K562 (cell line): ENCODE measurements at places on chromosomes 2 and 18.

DNA sequence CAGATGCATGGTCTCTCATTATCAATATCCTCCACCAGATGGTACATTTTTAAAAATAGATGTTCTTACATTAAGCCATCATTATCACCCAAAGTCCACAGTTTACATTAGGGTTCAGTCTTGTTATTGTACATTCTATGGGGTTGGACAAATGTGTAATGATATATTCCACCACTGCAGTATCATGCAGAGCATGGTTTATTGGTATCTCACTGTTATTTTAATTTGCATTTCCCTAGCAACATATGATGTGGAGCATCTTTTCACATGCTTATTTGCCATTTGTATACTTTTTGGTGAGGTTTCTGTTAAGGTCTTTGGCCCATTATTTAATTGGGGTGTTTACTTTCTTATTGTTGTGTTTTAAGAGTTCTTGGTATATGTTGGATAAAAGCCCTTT lies 95.7 kb downstream of the PTH2R start:
- DNase-seq, result no peak

DNA sequence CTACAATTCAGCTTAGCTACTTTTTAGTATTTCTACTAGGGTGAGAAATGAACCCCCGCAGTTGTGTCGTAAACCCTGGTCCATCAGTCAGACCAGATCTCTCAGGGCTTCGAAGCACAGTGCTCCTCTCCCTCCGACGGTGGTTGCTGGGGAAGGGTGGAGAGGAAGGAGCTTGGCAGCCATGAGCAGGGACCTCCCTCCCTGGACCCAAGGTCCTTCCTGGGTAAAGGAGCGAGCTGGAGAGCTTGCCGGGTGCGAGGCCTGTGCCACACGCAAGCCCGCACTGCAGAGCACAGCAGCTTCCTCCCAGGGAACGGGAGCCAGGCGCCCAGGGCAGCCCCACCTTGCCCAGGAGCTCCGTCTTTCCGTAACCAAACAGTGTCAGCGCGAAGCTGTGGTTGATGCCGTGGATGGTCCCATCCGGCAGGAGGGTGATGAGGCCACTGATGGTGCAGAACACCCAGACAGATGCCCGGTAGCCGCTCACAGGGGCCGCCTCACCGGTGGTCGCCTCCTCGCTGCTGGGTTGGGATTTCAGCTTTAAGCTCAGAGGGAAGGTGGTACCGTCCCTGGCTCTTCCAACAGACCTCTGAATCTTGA lies 12.5 kb downstream of the PASK start:
- no peak for DNase-seq

DNA sequence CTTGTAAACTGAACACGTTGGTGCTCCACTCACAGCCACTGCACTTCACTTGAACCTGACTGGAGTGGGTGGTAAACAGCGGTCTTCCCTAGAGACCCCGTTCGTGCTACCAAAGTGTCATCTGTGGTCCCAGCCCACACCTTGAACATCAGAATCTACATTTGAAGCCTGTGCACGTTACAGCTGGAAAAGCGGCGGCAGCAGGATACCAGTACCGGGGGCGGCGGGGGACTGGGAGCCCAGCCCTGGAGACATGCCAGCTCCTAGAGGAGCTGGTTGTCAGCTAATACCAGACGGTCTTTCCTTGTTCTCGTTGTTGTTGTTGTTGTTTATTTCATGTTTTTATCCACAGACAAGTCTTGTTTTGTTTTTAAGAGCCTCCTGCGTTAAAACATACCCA lies 156.7 kb downstream of the WDSUB1 start:
- DNase-seq, result no peak

GRCh38 chr2:196328088-196328680 lies 156.8 kb upstream of the STK17B start:
- peak; percentile 21 for DNase-seq

DNA sequence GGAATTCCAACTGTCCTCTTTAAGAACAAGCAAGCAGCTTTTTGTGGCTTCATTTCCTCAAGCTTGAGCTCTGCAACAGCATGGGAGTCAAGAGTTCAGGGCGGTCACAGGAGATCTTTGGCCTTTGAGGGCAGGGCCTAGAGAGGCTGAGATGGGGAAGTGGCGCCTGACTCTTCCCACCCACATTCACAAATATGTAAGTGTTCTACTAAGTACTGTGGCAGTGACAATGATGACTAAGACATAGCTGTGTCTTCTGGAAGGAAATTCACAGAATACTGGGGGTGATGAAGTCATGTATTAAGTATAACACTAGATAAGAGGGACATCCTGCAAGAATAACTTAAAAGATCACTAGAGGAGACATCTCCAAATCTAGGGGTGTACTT lies 15.0 kb downstream of the RND3 start:
- no peak for DNase-seq

DNA sequence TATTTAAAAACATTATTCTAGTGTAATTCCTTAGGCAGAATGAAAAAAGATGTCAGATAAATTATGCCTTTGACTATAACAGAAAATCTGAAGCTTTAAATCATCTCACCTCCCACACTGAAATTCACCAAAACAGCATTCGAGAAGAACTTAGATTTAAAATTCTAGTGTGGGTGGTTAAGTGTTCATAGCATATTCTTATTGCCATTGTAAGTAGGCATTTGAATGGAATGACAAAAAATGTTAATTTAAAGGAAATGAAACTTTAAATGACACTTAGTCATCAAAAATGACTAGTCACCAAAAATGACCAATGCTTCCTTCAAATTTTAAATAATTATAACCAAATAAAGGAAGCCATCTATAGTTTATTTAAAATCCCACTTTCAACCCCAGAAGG lies 7.0 kb upstream of the ZNF407 start:
- no peak for DNase-seq

DNA sequence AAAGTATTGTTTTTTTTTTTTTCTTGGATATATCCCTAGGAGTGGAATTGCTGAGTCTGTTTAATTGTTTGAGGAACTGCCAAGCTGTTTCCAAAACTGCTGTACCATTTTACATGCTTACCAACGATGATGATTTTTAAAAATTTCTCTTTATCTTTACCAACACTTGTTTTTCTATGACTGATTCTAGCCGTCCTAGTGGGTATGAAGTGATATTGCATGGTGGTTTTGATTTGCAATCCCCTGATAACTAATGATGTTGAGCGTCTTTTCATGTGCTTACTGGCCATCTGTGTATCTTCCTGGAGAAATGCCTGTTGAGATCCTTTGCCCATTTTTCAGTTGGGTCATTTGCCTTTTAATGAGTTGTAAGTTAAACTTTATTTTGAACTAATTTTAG lies 8.8 kb upstream of the AOX1 start:
- DNase-seq, result no peak

DNA sequence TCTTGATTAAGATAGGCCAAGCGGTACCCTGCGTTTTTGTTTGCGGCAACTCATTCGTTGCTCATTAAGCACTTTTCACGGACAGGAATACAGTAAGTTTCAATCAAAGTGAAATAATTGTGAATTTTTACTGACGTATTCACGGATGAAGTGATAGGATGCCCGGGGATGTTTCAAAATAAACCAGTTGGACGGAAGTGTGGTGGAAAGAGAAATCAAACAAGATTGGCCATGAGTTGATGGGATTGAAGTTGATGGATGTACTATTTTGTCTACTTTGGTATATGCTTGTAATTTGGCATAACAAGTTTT lies 481 bp downstream of the TMEM177 start:
- DNase-seq, result no peak

DNA sequence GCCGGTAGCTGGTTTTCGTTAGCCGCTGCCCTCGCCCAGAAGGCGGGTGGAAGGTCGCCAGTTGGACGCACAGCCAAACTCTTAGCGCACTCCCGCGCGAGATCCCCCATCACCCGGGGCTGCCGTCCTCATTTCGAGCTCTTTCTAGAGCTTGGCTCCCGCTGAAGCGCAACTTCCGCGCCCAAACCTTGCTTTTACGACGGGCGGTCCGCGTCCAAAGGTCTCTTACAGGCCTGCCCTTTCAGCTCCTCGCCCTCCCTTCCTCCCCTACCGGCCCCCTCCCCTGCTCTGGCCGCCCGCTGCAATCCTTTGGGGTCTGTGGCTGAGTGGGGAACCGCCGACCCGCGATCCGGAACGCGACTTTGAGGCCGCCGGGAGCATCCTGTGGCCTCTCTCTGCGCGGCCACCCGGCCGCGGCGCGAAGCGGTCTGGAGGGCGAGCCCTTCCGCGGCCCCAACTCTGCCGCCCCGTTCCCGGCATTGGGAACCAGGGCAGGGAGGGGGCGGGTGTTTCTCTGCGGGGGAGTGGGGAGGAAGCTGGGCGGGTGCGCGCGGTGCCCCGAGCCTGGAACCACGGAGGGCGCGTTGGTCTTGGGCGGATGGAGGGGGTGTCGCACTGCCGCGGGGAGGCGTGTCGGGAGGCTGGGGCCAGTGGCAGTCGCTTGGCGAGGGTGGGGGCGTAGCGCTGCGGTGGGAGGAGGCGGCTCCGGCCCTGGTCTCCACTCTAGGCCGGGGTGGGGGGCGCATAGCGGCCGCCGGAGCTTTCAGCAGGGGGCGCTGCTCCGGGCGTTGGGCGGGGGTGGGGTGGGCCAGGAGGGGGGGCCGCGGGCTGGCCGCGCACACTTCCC lies at the start of gene GDF7:
TSS of gene GDF7 (plus strand) at position 841 of the 847 bp plus-strand sequence. CDS start 96 bp downstream, outside the sequence.
- DNase-seq, result no peak

DNA sequence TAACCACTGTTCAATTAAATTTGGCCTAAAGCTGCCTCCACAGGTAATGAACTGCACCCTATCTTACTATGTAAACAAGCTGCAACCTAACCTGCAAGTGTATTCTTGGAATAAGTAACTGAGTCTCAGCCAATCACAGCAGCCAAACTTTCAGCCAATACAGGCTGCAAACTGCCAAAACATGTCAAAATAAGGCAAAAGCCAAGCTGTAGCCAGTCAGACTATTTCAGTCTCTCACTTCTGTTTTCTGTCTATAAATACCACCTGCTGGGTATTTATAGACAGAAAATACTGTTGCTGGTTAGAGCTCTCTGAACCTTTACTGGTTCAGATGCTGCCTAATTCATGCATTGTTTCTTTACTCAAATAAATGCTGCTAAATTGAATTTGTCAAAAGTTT lies 14.3 kb downstream of the C2orf76 start:
- no peak for DNase-seq

- no peak for DNase-seq
Measured at GRCh38 chr18:9196568-9196967, 60.0 kb downstream of the ANKRD12 start.

DNA sequence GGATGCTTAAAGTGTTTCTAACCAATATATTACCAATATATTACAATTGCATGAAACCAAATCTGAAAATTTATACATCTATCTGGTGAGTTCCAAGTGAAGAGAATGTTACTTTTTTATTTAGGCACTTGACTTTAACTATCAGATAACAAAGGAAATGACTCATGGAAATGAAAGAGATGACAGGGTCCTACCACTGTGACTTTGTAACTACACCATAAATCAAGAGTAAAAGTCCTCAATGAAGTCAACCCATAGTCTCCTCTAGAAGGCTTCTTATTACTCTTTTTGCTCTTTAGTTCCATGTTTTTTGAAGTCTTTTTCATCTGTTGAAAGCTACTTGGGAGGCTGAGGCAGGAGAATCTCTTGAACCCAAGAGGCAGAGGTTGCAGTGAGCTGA lies 545.0 kb upstream of the PIK3C3 start:
- DNase-seq, result no peak

DNA sequence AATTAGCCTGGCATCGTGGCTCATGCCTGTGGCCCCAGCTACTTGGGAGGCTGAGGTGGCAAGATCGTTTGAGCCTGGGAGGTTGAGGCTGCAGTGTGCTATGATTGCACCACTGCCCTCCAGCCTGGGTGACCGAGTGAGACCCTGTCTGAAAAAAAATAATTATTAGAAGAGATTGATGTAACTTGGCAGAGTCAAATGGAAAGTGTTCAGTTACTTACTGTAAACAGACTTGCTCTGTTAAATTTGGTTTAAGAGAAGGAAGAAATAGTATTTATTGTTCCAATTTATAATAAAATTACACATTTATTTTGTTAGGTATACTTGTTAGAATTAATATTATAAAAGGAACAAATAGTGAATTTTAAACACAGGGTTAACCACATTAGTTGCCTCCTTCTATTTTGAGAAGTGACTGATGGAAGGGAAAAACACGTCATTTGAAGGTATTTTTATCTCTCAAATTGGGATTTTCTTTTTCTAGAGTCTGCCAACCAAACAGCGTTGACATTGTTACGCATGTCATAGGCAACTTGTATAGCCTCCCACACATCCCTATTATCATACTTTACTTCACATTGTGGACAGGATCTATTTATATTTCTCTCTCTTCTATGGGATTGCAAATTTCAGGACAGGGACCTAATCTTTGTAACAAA lies 118.8 kb upstream of the B3GNT2 start:
- no peak for DNase-seq

DNA sequence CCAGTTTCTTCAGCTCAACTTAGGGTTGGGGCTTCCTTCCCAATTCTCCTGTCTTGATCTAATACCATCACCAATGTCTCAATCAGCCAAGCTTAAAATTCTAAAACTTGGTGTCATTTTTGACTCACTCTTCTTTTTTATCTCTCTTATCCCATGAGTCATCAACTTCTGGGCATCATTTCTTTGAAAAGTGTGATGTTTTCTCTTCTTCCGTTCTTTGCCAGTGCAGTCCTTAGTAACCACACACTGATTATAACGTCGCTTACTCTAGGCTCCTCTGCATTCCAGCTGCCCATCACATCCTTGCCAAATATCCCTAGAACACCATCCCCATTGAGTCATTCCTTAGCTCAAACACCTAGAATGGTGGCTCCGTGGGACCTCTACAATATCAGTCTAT lies 27.4 kb upstream of the MRO start:
- DNase-seq, result no peak

- no peak for DNase-seq
Measured at GRCh38 chr2:197707316-197708213, 2.4 kb downstream of the MARS2 start.

DNA sequence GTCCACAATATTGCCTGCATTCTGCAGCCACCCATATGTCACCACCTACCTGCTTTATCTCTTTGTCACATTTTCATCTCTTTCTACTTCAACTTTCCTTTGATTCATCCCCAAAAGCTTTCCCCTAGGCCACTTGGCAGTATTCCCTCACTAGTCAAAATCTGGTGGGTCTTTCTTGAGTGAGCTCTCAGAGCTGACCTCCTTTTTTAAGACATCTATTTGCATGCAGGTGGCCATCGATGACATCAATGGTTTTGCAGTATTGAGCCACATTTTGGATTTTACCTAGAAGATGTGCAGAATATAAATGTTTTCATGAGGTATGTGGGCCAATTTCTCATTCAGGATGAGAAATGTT lies 133.4 kb upstream of the REG3A start:
- DNase-seq, result no peak

- DNase-seq, result no peak
Measured at GRCh38 chr18:58251416-58251815, 207.4 kb downstream of the NEDD4L start.

- no peak for DNase-seq
Measured at GRCh38 chr18:22499421-22499820, 81.7 kb upstream of the CTAGE1 start.
